ENCODE measurements at places on chromosomes 3 and 15.

- no peak for DNase-seq
Measured at GRCh38 chr15:69593981-69594966, 141.7 kb downstream of the RPLP1 start.

GRCh38 chr3:179929091-179929529, 107.6 kb downstream of the PEX5L start:
- no peak for DNase-seq

- no peak for DNase-seq
Measured at GRCh38 chr15:66023311-66023972, 154.2 kb downstream of the RAB11A start.

DNA sequence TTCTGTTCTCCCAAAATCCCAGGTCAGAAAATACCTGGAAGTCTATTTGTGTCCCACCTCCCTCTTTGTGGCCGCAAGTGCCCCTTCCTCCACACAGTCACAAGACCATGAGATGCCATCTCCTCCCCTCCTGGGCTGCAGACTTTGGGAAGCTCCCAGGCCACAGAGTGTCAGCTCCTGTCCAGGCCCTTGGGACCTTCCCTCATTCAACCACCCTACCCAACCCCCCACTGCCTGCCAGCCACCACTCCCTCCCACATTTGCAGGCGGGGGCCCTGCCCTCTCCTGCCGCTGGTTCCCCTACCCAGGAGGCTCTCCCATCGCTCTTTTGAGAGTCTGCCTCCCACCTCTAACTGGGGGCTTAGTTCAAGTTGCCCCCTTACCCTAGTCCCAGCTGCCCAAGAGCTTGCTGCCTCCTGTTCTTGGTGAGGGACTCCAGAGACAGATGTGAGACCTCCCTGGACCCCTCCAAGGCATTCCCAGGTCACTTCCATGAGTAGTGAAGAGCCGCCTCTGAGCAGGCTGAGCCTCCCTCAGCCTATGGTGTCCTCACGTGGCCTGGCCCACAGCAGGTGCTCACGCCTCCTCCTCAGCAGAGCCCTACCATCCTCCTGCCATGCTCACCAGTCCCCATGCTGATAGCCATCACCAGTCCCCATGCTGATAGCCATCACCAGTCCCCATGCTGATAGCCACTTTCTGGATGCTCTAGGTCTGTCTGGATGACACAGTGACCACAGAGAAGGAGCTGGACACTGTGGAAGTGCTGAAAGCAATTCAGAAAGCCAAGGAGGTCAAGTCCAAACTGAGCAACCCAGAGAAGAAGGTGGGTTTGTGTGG, 15.9 kb upstream of the STAB1 start:
- DNase-seq = no peak

GRCh38 chr15:38540510-38540909, 24.1 kb downstream of the RASGRP1 start:
- DNase-seq = no peak

DNA sequence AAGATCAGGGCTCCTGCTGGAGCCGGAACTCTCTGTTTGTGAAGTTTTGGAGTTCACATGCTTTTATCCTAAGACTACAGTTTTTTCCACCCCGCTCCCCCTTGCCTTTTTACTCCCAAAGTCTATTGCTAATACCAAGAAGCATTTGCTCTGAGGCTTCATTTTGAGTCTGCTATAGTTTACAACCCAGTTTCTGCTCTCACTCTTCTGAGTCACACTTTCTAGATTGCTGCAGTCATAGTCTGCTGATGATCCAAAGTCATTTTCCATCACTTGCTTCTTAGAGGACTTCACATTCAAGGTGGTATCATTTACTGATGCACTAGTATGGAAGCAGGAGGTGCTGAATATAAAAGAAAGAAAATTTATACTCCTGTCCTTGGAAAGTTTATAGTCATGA, 937.4 kb downstream of the IGSF11 start:
- no peak for DNase-seq

Data from bone marrow (tissue), 2 donors.